ENCODE measurements at places on chromosomes 4 and X.

- no peak for DNase-seq
Observed at GRCh38 chrX:19750783-19751467, 136.5 kb downstream of the SH3KBP1 start.

- DNase-seq = no peak
Observed at GRCh38 chr4:115228851-115229250, 115.4 kb upstream of the NDST4 start.

GRCh38 chr4:10225096-10225495 lies 108.5 kb upstream of the WDR1 start:
- no peak for DNase-seq

GRCh38 chr4:22356987-22357596 lies 158.8 kb downstream of the ADGRA3 start:
- no peak for DNase-seq

GRCh38 chr4:7055990-7056325 lies 11.9 kb downstream of the GRPEL1 start:
- no peak for DNase-seq

DNA sequence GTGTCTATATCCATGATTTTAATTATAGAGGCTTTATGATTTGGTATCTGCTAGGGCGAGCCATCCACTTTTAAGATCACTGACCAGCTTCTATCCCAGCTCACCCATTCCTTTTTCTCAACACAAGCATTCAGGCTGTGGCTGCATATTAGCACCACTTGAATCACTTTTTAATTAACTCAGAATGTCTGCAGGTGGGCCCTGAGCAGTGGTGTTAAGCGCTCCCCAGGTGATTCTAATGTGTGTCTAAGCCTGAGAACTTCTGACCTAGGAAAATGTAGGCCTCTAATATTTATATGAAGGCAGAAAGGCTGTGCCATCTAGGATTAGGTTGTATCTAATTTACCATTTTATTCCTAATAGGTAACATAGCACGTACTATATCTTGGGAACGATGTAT lies 19.8 kb upstream of the QRFPR start:
- DNase-seq = no peak
